NCI-H2081 treated with DMSO at 0.1 percent for 48 hours (cell line): ENCODE measurements at places on chromosomes 4 and X.

GRCh38 chrX:21376636-21377035 lies 2.4 kb downstream of the CNKSR2 start:
- DNase-seq = no peak

DNA sequence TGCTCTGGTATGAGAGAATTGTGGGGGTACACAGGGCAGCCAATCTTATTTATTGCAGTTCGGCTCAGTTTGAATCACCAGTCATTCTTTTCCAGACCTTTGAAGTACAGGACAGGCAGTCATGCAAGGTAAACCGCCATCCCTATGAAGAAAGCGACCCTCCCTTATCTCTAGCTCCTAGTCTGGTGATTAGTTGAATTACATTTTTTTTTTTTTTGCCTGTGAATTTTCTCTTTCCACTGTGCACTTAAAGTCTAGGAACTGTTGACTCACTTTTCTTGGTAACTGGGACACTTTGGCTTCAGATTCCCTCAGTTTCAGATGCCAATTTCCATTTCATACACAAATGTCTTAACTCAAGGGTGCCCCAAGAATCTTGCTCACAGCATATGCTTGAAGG lies 82.4 kb upstream of the FAM9C start:
- no peak for DNase-seq

- DNase-seq = no peak
Observed at GRCh38 chr4:46124773-46125413, 1.0 kb upstream of the GABRG1 start.

DNA sequence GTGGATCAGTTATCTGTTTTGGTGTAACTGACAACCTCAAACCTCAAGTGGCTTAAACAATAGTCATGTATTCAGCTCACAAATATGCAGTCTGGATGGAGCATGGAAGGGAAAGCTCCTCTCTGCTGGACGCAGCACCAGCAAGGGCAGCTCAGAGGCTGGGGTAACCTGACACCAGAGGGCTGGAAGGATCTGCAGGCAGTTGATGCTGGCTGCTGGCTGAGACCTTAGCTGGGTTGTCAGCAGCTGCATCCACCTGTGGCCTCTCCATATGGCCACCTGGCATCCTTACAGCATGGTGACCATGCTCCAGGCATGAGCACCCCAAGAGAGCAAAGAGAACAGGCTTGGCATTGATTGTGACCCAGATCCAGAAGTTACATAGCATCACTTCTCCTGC lies 46.7 kb downstream of the ENPP6 start:
- no peak for DNase-seq

DNA sequence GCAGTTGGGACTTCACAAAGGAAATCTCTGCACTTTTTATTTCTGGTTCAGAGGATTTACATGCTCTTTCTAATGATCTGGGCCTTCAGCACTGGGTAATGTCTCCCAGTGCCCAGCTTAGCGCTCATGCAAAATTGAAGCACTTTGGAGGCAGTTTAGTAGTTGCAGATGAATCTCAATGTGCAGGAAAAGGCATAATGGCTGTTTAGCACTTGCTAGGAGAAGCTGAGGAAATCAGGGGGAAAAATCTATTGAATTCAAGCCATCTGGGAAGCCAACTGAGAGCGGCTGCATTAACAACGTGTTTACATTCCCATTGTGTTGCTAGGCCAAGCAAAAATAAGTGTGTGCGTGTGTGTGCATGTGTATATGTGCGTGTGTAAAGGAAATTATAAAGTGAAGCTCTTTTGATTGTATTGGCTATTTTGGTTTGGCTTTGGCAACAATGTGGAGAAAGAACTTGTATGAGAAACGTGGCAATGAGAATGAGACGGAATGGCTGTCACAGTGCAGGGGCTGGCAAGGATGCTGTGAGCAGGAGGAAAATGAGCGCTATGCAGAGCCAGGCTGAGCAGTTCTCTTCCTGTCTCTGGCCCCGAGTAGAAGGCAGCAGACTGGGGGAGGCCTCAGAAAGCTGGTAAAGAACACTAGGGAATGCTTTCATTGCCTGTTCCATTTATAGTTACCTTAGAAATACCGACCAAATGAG lies 231.5 kb downstream of the UNC5C start:
- DNase-seq = no peak

- no peak for DNase-seq
Observed at GRCh38 chr4:22093126-22093525, 144.6 kb upstream of the KCNIP4 start.

DNA sequence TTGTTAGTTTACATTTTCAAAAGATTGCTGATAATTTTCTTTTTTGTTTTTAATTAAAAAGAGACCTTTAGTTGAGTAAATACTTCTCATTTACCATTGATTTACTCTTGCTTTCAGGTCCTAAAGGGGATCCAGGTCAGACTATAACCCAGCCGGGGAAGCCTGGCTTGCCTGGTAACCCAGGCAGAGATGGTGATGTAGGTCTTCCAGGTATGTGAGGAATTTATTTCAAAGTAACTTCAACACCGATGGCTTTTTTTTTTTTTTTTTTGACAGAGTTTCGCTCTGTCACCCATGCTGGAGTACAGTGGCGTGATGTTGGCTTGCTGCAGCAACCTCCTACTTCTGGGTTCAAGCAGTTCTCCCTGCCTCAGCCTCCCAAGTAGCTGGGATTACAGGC lies 135.1 kb downstream of the IRS4 start:
- DNase-seq = no peak

GRCh38 chrX:155263854-155264628 lies at the start of gene RAB39B:
Gene RAB39B (minus strand): TSS chrX:155264491. CDS start chrX:155264288, 203 bp downstream.
- no peak for DNase-seq

DNA sequence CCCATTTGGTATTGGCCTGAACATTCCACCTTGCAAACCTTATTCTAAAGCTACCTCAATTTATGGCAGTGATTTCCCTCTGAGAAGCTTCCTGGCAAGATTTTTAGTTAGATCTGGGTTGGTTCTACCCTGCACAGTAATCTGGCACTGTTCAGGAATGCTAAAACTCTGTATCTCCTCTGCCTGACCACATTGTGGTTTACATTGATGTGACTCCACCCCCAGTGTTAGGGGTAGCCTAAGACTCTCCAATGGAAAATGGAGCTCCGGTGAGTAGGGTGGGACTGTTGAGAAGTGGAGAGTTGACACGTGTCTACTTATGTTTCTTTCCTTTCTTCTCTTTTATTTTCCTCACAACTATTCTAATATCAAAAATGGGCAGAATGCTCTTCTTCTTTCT lies 45.4 kb downstream of the BMPR1B start:
- DNase-seq = no peak
